ENCODE measurements at places on chromosomes 4 and X.

DNA sequence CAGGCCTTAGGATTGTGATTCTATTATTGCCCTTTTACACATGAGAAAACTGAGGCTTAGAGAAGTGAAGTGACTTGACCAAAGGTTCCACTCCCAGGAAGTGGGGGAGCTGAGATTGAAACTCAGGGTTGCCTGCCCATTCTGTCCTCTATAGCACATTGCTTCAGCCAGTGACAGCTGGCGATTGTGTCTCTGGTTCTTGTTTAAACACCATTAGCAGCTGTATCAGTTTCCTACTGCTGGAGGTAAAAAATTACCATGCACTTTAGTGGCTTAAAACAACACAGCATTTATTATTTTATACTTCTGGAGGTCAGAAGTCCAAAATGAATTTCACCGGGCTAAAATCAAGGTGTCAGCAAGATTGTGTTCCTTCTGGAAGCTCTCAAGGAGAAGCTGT, 205.8 kb upstream of the MAMLD1 start:
- DNase-seq: no peak

DNA sequence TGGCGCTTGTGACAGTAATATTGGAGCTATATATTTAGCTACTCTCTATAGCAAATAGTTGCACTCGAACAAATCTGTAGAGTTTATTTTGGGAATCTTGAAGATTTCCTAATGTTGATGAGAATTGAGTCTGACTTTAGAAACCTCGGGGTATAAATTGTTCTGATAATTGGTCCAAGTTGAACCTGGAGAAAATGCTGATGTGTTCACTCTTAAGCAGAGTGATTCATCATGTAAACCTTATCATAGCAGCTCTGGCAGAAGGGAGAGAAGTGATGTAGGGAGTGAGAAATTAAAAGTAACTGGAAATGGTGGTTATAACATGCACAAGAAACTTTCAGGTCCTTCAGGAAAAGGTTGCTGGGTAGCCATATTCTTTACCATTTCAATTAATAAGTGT, 16.4 kb upstream of the SLC4A4 start:
- no peak for DNase-seq

DNA sequence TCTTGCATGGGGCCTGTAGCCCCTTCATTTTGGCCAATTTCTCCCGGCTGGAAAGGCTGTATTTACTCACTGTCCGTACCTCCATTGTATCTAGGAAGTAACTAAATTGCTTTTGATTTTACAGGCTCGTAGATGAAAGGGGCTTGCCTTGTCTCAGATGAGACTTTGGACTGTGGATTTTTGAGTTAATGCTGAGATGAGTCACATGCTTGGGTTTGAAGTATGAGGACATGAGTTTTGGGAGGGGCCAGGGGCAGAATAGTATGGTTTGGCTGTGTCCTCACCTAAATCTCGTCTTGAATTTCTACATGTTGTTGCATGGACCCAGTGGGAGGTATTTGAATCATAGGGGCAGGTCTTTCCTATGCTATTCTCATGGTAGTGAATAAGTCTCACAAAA, 407.6 kb upstream of the NDST3 start:
- DNase-seq: no peak

GRCh38 chr4:40887764-40888131, 138.0 kb downstream of the NSUN7 start:
- no peak for DNase-seq

DNA sequence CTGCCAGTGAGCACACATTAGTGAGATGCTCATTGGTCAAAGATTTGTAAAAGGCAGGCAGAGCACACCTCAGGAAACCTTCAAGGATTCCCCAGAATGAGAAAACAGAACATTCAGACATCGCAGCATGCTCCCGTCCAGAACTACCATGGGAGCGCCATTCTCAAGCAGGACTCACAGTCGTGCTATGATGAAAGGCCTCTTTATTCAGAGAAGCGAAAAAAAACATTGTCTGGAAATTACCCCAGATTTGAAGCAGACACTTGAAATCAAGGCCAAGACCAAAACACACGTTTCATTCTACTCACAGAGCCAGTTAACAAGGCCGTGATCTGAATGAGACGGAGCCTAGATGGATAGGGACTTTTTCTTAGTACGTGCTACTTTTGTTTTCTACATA, 961.8 kb upstream of the TENM3 start:
- no peak for DNase-seq

- DNase-seq: no peak
Observed at GRCh38 chr4:165175879-165176278, 31.5 kb upstream of the KLHL2 start.

GRCh38 chr4:134636338-134637051, 434.9 kb upstream of the PABPC4L start:
- no peak for DNase-seq

- no peak for DNase-seq
Observed at GRCh38 chr4:85478576-85478975, 3.6 kb downstream of the ARHGAP24 start.

DNA sequence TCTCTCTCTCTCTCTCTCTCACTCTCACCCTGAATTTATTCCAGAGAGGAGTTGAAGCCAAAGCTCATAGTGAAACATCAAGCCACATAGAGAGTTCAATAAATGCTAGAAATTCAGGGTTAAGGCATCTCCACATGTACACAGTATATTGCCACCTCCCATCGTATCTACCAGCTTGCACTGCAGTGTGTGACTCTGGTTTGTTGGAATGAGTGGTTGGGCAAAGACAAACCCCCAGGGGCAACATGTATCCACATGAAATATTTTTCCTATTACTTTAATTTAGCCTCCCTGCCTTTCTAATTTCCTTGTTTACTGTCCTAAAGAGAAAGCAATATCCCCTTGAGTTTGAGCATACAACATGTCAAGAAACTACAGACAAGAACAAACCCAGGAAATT, 247.3 kb downstream of the SPATA18 start:
- DNase-seq: no peak

DNA sequence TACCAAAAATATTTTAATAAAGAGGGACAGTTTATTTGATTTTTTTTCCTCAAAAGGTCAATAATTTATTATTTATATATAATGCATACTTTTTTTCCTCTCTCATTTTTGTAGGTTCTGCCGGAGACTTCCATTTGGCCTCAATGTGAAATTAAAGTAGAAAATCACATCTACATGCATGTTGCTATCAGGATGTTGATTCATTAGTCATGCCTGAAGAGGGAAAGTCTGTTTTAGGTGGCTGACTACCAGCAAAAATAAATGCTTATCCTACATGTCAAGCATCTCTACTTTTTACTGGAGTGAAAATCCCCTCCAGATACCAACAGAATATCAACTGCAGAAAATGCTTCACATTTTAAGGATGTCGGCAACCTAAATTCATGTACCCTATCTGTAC, 41.5 kb downstream of the KIAA0232 start:
- DNase-seq: no peak

DNA sequence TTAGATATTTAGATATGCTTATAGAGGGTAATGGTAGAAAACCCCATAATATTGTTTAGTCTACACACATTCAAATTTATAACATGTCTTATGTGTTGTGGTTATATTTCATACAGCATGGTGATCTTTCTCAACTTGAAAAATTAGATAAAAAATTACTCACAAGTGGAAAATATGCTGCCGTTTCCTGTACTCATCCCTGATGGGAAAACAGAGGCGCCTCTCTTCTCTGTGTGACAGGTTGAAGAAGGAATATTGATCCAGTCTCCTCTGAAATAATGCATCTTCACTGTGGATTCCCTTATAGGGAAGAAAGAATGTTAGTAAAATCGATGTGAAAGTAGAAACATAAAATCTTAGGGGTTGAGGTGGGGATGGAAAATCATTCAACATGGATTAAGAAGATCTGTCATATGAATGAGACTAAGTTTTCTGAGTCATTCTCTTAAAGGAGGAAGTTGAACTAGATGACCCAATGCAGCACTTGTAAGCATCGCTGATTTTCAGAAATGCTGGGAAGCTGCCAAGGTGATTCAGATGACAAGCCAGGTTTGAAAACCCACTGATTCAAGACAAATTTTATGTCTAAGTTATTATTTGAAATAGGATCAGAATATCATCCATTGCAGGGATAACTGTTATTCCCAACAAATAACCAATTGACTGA, 70.7 kb downstream of the ANKRD50 start:
- no peak for DNase-seq

- no peak for DNase-seq
Observed at GRCh38 chrX:151488677-151489076, 74.8 kb upstream of the PASD1 start.

DNA sequence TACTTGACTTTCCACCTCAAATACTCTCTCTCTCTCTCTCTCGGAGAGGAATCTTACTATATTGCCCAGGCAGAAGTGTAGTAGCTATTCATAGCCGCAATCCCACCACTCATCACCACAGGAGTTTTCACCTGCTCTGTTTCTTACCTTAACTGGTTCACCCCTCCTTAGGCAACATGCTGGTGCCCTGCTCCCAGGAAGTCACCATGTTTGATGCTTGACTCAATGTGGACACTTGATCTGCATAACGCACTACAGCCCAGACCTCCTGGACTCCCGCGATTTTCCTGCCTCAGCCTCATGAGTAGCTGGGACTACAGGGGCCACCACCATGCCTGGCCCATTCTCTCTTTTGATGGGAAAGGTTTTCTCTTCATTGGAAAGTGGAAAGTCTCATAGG, 271.8 kb downstream of the FBXW7 start:
- no peak for DNase-seq

DNA sequence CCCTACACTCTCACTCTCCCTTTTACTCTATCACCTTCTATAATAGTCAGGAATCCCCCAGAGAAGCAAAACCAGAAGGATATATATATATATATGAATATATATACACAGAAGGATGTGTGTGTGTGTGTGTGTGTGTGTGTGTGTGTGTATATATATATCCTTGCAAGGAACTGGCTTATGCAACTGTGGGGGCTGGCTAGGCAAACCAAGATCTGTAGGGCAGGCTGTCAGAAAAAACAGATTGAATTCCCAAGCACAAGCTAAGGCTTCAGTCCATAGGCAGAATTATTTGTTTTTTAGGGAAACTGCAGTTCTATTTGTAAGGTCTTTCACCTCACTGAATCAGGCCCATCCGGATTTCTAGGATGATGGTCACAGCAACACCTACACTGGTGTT, 13.0 kb upstream of the KLHL2 start:
- DNase-seq: no peak

DNA sequence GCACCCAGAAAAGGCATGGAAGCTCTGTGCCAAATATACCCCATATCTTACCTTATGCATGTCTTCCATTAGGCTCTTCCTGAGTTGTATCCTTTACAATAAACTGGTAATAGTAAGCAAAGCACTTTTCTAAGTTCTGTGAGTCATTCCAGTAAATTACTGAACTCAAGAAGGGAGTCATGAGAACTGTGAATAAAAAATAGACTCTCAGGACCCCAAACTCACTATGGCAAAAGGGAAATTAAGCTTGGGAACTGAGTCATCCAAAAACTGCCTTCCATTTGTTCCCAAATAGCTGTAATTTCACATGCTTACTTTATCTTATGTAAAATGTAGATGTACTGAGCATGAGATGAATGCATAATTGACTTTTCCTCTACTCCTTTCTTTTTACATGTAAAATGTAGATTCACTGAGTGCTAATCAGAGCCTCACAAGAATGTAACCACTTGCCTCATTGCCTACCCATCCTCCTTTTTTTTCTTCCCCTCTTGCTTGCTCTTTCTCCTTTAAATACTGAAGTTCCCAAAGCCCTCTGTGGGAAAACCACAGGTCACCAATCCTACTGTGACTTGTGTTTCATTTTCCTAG, 8.1 kb downstream of the TCEAL3 start:
- no peak for DNase-seq

DNA sequence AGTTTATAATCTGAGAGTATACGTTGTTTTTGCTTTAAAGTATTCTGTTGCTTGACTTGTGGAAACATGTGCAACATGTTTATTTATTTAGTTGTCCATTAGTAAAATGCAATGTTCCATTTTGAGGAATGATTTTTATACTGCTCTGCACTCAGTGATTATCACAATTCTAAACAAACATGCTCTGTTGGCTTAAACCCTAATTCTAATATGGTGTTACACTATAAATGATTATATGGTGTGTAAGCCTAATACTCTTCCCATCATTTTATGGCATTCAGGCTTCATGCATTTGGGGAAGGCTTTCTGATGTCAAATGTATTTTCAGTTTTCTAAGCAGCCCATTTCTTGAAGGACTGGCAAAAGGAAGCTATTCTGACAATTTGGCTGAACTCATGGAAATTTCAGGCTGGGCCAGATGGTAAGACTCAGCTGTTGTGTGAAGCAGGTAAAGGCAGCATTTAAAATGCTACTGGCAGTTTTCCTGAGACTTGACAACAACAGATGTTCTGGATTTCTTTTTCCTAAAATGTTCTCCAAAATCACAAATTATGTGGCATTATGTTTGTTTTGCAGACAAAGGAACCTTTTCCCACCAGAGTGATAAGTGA, 336.7 kb upstream of the GNPDA2 start:
- DNase-seq: no peak

GRCh38 chr4:74793757-74794381, 454 bp downstream of the BTC start:
- peak; percentile 0 for DNase-seq

- no peak for DNase-seq
Observed at GRCh38 chr4:109472343-109472761, 38.7 kb downstream of the SEC24B start.

- no peak for DNase-seq
Observed at GRCh38 chrX:123185721-123186120, 1.6 kb downstream of the GRIA3 start.

- DNase-seq: peak; percentile 22
Observed at GRCh38 chr4:128863312-128864075, 54.0 kb downstream of the JADE1 start.

DNA sequence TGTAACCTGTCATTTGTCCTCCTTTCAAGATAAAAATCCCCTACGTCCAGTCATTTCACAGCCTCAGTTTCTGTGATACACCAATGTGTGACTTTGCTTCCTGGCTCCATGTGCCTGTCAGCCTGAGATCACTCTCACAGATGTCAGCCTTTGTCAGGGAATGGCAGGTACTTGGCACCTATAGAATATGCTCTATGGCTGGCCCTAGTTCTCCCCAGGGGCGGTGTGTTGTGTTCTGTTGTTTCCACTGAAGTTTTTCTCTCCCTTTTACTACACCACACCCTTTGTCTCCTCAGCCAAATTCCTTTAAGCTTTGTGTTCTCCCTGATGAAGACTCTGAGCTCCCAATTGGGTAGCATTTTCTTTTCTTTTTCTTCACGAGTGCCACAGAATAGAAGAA, 81.7 kb downstream of the ALPK1 start:
- no peak for DNase-seq

- DNase-seq: no peak
Observed at GRCh38 chrX:38268011-38268410, 47.3 kb upstream of the SRPX start.

GRCh38 chr4:101205916-101206315, 141.4 kb downstream of the PPP3CA start:
- peak; percentile 15 for DNase-seq

Data from stimulated activated CD4-positive, alpha-beta T cell treated with anti-CD3 and anti-CD28 coated beads, Interleukin-12 subunit alpha, Interleukin-12 subunit beta, amount 100 ng/mL, for 24 hours (primary cell).